ENCODE measurements at places on chromosomes 7 and 10.

GRCh38 chr10:124741281-124741921, 2.8 kb downstream of the FAM53B start:
- DNase-seq, result peak; percentile 72

DNA sequence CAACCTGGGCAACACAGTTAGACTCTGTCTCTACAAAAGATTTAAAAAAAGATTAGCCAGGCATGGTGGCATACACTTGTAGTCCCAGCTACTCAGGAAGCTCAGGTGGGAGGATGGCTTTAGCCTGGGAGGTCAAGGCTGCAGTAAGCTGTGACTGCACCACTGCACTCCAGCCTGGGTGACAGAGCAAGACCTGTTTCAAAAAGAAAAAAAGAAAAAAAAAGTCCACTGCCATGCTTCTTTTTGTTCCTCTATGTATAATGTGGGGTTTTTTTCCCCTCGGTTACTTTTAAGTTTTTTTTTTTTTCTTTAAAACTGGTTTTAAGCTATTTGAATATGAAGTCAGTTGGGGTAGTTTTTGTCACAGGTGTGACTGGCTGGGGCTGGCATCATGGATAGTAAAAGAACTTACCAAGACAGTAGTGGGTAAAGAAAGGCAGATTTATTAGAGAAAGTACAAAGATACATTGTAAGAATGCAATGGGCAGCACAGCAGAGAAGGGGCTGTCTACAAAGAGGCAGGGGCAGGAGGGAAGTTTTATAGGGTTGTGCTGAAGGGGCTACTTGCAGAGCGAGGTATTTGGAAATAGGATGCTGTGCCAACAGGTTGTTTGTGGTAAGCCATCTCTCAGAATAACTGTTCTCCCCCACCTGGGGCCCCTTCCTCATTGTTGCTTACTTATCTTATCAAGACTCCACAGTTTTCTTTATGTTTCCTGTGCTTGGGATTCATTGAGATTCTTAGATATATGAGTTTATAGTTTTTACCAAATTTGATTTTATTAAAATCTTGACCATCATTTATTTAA, 177.3 kb downstream of the PHTF2 start:
- no peak for DNase-seq

DNA sequence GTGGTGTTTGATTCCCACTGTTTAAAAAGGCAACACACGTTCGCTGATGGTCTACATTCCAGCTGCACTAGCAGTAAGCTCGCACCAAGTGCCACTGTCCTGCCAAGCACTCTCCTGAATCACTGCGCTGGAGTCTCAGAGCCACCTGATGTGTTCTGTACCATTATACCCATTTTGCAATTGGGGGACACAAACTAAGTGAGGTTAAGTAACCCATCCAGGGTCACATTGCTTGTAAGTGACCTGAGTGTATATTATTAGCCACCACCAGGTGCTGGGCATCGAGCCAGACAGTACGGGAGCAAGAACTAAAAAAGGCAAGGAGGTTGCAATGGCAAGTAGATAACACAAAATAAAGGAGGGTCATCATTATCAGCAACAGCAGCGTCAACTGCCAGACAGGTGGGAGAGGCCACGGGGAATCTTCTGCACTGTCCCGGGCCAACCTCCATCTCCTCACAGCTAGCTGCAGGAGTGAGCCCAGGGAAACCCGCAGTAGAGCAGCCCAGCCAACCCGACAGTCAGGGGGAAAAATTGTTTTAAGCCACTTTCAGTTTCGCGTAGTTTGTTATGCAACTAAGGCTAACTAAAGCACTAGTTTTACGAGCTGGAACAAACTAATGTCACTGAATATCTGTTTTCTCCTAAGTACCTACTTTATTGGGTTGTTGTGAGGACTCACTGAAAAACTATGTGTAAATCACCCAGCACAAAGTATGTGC, 712 bp upstream of the CPVL start:
- no peak for DNase-seq

GRCh38 chr10:51462076-51462779, 237.2 kb downstream of the CSTF2T start:
- DNase-seq, result no peak

DNA sequence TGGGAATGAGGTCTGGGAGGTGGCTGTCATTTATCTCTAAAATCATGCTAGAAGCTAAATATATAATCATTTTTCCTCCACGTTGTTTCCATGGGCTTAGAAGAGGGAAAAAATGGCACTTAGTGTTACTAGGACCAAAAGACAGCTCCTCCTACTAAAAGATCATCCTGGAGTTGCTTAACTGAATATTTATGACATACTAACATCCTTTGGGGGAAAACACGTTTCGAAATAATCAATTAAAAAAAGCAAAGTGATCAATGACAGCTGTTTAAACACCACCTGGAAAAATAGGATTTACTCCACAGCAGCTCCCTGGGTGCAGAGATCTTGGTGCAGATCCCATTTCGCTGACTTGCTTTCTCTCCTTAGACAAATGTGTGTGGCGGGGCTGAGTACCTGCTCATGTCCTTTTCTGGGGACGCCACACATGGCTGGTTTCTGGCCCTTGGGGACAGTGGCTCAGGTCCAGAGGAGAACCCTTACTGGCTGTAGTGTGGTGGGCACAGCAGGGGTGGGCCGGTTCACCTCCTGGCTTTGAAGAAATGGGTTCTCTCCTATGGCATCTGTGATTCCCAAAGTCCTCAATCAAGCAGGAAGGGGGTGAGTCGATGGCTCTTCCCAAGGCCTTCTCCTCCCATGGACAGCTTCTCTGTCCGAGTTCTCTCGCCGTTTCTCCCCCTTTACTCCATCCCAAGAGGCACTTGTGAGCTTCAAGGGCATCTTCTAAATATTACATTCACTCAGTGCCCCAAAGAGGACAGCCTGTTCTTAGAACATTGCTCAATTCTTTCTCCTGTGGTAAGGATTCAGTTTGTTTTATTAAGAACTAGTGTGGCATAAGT, 156.4 kb upstream of the KLF14 start:
- no peak for DNase-seq

- no peak for DNase-seq
These were observed 101.4 kb downstream of the ANK3 start for GRCh38 chr10:60288256-60288655.
